Vagina (tissue), 2 donors: ENCODE measurements at places on chromosomes 2 and 18. TPM values are rescaled to one million over a fixed set of nuclear protein-coding genes. Genes with fewer than 3 reads are reported as not detected.

POLR1B gene
- 13.3 TPM for total RNA-seq

C2orf66 gene
- total RNA-seq, result not detected

KLHL41 gene
- total RNA-seq, result 0.49 TPM

IMPACT gene
- total RNA-seq, result 10.3 TPM

IL36RN gene
- total RNA-seq, result 0.25 TPM

CDH20 gene
- not detected for total RNA-seq

ASPRV1 gene
- total RNA-seq, result 0.49 TPM

CCDC68 gene
- total RNA-seq, result 8.1 TPM

TDRD15 gene
- not detected for total RNA-seq

CYP27C1 gene
- total RNA-seq, result 3.2 TPM

CD207 gene
- total RNA-seq, result 2.5 TPM

SERPINB11 gene
- total RNA-seq, result 8.6 TPM

SLC9A2 gene
- not detected for total RNA-seq

UGT1A10 gene
- total RNA-seq, result not detected

BCL11A gene
- 48.4 TPM for total RNA-seq

DTNB gene
- 17.9 TPM for total RNA-seq

LINC00305 gene
- not detected for total RNA-seq

IHH gene
- total RNA-seq, result not detected

DNA sequence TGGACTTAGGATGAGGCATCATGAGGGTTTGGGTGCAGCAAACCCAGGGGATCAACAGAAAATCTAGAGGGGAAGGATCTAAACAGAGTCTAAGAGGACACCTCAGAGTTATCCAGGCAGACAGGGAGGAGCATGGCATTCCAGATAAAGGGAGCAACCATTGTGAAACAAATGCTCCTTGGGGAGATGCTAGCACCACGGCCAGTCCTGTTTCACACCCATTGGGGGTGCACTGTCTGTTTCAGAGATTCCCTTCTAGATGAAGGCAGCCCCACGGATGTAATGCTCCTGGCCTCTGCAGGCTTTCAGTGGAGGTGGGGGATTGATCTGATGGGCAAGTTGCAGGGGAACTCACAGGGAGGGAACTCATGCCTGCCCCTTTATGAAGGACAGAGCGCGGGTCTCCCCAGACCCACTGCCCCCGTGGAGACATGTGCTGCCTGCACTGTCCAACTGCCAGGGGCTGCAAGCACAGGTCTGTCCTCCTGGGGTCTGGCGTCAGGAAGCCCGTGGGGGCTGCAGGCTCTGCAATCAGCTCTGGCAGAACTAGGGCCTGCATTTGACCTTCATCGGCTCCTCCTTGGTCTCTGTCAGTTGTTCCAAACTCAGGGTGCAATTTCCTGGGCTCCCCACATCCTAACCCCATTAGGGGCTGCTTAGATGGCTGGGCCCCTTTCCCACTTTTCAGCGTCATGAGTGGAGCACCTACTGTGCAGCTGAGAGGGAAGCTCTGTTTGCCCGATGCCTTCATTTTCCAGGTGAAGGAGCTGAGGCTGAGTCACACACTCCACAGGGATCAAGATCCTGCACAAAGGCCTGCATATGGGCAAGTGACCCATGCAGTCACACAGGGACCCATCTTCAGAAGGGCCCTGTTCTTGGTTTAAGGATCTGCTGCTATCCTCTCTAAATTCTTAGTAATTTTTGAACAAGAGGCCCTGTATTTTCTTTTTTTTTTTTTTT is 163.4 kb downstream of the ARL4C start:
- peak; percentile 84 for DNase-seq

- no peak for DNase-seq
Observed at GRCh38 chr2:133954636-133955035, 299.2 kb upstream of the MGAT5 start.

DNA sequence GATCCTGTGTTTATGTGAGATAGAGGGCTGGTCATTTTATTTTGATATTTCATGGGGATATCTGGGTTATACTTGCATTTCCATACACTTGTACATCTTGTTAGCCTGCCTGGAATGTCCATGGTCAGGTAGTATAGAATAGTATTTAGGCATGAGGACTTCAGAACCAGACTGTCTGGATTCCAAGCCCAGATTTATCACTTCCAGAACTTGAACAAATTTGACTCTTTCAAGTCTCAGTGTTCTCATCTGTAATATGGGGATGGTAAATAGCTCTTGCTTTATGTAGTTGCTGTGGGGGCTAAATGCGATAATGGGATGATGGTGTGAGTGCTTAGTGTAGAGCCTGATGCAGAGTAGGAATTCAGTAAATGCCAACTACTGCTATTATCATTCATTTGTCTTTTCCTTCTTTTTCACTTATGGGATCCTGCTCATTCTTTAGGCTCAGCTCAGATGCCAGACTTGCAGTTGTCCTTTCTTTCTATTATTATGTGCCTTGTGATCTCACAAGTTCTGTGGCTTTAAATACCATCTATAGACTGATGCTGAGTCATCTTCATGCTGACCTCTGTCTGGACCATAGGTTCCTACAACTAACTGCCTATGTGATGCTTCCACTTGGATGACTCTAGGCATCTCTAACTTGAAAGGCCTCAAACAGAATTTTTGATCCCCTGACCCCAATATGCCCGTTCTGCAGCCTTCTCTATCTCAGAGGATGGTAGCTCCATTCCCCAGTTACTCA is 67.4 kb downstream of the POLE4 start:
- DNase-seq, result no peak

GRCh38 chr2:146981921-146982320 is 862.9 kb upstream of the ACVR2A start:
- DNase-seq, result no peak

- DNase-seq, result no peak
Observed at GRCh38 chr2:144801766-144802165, 281.8 kb upstream of the ZEB2 start.

GRCh38 chr2:47006374-47007222 is 91.0 kb upstream of the MCFD2 start:
- DNase-seq, result no peak

DNA sequence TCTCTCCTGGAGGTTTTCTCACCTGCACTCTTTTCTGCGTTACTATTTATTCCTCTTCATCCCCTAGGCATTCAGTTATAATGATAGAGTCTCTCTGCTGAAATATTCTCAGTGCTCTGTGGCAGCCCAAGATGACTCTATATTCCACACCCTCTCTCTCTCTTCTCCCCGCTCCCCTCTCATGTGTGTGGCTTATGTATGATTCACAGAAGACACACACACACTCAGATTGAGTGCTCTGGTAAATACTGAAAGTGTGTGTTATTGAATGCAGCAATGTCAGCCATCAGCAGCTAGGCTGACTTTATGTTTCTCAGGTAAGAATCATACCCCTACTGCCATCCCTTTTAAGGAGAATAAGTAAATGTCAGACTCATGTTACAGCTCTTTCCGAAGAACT is 201.2 kb downstream of the SLC4A10 start:
- DNase-seq, result no peak

DNA sequence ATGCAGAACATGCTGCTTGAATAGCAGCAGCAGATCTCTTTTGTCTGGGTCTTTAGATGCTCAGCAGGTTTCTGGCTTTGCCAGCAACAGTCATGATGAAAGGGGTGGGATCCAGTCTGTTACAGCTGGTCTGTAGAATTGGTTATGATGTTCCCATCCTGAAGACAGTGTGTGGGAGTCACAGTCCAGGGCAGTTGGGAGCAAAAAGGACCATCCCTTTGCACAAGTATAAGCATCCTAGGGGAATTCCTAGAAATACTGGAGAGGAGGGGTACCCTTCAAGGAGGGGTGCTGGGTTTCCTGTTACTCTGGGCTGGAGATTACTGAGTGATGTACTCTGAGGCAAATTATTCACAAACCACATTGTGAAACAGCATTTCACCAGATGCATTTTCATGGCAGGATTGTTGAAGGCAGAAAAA is 119.9 kb upstream of the RND3 start:
- no peak for DNase-seq

DNA sequence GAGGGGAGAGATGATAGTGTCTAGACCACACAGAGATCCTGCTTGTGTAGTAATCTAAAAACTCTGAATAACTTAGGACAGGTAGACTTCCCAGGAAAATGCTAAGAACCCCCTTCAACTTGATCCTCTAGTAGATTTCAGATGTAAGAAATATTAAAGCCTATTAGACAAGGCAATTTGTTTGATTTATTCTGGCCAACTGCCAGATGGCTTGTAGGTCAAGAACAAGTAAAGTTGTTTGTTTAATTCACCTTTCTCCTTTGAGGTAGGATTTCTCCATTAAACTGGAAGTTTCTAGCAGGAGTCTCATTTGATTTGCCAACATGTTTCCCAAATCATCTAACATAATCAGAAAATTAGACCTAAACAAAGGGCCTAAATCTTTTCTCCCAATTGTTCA is 48.6 kb downstream of the SH3RF3 start:
- no peak for DNase-seq

DNA sequence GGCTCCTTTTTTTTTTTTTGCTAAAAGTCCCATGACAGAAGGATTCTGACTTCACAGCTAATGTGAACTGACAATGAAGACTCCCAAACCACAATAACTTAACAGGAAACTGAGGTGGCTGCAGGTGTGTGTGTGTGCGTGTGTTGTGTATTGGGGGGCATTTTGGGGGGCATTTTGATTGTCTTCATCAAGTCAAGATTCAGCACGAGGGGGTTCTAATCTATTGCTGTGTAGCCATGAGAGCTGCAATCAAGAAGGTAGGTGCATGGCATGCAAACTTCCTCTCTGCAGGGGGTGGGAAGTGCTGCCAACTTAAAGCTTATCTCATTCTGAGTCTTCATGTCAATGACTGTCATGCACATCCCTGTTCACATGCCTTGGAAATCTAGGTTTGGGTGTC is 25.2 kb downstream of the SPRED2 start:
- no peak for DNase-seq

GRCh38 chr2:236916181-236916580 is 169.5 kb upstream of the COPS8 start:
- no peak for DNase-seq

GRCh38 chr2:203022751-203023150 is 8.1 kb downstream of the NBEAL1 start:
- no peak for DNase-seq

DNA sequence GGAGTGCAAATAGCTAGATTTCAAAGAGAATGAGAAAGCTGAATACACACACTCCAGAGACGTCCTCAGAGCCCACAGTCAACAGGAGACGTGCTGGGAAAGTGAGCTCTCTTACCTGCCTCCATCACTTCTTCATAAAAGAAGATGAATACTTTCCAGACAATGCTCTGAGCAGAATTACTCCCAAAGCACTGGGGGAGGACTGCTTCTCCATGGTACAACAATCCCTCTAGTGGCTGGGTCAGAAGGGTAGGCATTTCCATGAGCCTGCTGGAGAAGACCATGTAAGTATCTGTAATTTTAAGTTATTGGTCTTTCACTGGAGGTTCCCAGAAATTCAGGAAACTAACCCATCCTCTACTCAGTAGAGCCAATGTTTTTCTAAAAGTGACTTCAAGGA is 190.3 kb downstream of the RBM43 start:
- no peak for DNase-seq

DNA sequence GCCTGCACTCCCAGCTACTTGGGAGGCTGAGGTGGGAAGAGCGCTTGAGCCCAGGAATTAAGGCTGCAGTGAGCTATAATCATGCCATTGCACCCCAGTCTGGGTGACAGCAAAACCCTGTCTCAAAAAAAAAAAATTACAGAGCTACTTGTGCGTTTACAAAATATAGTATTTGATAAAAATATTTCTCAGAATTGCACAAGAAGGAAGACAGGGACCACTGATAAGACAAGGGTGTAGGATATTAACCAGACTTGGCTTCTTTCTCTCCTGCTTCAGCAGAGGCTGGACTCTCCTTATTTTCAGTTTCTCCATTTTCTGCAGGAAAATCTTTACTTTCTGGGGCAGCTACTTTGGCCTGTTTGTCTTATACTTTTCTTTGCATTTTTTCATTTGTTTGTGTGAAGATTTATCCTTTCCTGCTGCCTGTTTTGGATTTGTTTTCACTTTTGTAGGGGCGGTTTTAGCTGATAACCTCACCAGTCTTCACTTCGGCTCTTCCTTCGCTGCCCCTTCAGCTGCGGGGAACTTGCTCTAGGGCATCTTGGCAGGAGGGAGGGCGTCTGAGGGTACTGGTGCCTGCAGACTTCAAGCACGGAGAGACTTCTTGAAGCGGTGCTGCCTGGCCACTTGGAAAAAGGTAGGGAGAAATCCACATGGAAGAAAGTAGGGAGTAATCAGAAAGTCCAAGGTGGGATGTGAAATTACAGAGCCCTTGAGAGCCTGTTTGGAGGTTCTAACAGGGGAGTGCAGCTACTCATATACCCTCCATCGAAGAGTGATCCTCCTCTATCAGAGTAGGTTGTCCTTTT is 14.9 kb upstream of the ZDBF2 start:
- no peak for DNase-seq

GRCh38 chr2:18645315-18645714 is 55.9 kb upstream of the NT5C1B start:
- DNase-seq, result no peak

- DNase-seq, result no peak
Observed at GRCh38 chr18:31618801-31619200, 27.1 kb downstream of the TTR start.

DNA sequence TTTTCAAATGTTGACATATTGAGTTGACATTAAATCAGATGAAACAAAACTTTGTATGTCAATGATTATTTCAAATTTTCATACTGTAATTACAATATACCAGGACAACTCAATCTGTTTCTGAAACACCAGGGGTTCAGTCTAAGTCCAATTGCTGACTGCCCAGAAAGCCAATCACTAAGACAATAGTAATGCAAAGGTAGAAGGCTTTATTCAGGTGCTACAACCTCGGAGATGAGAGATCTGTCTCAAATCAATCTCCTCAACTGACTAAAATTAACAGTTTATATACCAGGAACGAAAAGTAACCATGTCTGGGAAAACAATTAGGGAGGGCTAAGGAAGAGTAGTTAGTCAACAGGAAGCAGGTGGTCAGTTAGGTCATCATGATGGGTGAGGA is 1400.4 kb downstream of the SUCLG1 start:
- no peak for DNase-seq

- DNase-seq, result peak; percentile 83
Observed at GRCh38 chr2:105671156-105671555, 73.6 kb upstream of the NCK2 start.

DNA sequence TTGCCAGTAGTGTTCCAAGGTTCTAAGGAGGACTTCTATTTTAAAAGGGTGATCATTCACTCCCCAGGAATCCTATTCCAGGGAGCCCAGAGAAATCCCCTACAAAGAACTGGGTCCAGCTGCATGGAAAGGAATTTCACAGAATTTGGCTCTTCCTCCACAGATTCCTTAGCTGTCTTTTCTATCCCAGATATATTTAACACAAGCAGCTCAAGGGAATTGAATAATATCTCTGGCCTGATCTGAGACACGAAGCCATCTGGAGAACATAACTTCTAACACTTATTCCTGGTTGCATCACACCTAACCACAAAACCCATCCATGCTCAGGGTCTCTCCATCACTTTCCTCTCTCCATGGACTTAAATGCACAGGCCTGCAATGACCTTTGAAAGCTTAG is 306.7 kb upstream of the ACVR2A start:
- no peak for DNase-seq

- DNase-seq, result no peak
Observed at GRCh38 chr2:233270366-233270765, 18.9 kb downstream of the ATG16L1 start.

- no peak for DNase-seq
Observed at GRCh38 chr2:175560521-175561169, 379.1 kb upstream of the ATP5MC3 start.

- DNase-seq, result no peak
Observed at GRCh38 chr2:23498943-23499342, 114.0 kb downstream of the KLHL29 start.
